ENCODE measurements at places on chromosomes 1 and 21.

GRCh38 chr1:101781201-101781831 lies 215.4 kb downstream of the OLFM3 start:
- DNase-seq: no peak

DNA sequence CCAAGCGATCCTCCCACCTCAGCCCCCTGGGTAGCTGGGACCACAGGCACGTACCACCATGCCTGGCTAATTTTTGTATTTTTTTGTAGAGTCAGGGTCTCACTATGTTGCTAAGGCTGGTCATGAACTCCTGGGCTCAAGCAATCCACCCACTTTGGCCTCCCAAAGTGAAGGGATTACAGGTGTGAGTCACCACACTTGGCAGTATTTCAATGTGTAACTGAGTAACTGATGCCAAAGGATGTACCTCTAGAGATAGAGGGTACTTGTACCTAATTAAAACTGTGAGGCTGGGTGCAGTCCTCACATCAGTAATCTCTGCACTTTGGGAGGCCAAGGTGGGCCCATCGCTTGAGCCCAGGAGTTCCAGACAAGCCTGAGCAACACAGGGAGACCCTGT lies 258.7 kb upstream of the DMRTA2 start:
- DNase-seq: no peak

- DNase-seq: no peak
Measured at GRCh38 chr1:214901718-214902117, 180.8 kb upstream of the KCNK2 start.

GRCh38 chr21:32861866-32862265 lies 90.3 kb upstream of the PAXBP1 start:
- DNase-seq: no peak

DNA sequence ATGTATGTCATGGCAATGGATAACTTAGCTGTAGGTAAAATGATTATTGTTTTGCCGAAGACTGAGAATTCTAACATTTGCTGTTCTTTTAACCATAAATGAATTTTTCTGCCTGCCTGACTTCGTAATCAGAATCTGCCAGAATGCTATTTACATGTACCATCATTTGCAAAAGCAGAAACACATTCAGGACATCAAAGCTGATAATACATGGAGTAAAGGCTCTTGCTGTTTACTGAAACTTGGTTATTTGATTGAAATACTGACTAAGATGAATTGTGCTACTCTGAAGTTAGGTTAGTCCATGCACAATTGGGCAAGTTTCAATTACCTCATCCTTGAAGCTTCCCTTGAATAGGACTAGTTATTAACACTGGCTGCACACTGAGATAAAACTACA lies 293.8 kb downstream of the PLA2G4A start:
- no peak for DNase-seq

DNA sequence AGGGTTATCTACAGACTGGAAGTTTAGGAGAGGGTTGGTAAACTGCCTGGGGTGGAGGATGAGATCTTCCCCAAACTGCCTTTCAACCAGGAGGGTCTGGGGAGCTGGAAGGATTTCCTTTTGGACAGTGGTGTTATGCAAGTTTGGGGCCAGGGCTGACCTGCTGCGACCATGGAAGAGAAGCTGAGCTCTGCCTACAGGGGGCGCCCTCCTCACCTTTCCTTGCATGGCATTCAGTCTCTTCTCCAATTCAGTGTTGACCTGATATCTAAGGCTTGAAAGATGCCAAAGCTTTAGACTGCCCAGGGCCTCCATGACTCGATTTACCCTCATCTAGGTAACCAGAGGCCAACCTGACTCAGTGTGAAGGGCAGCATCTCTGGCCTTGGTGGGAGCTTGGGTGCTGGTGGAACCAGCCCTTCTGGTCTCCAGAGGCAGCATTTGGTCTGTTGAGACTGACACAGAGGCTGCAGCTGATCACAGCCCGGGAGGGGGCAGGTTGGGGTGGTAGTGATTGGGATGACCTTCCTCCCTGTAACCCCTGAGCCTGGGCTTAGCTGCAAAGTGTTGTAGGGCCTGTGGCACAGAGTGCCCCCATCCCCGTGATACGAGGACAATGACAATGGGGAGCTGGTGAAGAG lies 170.0 kb downstream of the GRIK3 start:
- DNase-seq: no peak

GRCh38 chr1:157600236-157600635 lies 2.4 kb upstream of the FCRL4 start:
- DNase-seq: no peak

GRCh38 chr1:165187031-165188009 lies 169.2 kb downstream of the LMX1A start:
- DNase-seq: no peak

GRCh38 chr1:4079815-4080214 lies 179.7 kb upstream of the C1orf174 start:
- DNase-seq: no peak

DNA sequence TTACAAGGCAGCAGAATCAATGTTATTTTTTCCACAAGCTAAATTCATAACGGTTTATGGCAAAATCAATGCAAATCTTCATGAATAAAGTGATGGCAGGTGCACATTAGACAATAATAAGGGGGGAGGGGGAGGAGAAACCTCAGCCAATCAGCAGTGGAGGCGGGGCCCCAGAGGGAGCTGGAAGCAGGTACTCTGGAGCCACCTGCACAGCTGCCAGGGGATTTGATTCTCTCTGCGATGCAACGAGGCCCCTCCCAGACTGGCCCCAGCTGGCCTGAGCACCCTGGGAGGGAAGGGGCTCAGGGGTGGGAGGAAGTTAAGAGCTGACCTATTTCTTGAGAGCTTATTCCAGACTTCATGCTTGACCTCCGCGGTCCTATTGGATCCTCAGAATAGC lies 127.8 kb upstream of the IGSF21 start:
- DNase-seq: no peak

GRCh38 chr1:117599286-117600221 lies 6.3 kb upstream of the TENT5C start:
- no peak for DNase-seq

DNA sequence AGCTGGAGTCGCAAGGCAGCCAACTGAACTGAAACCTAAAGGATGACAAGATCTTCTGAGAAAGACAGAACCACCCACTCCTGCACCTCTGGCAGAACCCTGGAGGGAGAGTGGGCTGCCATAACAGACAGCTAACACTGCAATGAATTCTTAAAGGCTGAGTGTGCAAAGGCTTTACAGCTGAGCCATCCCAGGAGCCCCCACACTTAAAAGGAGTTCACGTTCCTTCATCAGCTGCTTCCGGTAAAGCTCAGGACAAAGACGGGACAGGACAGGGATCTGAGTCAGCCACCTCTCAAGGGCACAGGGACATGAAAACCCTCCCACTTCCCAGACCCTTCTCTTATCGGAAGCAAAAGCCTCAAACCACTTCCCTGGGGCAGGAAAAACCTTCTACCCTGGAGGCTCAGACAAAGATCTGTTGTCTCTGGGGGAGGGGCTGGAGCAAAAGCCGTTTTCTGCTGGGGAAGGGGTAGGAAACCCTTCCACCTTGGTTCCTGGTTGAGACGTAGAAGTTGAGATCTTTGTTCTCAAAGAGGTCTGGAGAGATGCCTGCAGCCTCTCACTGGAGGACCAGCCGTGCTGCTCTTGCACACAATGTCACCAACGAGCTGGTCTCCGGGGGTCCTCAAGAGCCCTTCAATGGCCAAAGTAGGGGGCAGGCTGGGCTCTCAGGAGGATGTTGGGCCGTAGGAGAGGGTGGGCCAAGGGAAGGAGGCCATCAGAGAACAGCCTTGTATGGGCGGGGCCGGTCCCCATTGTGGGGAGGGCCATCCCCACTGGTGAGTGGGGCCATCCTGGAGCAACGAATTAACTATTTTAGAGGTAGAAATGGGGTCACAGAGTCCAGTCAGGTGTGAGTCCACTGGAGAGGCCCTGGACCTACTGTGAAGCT lies 452.4 kb downstream of the PTPRU start:
- no peak for DNase-seq

DNA sequence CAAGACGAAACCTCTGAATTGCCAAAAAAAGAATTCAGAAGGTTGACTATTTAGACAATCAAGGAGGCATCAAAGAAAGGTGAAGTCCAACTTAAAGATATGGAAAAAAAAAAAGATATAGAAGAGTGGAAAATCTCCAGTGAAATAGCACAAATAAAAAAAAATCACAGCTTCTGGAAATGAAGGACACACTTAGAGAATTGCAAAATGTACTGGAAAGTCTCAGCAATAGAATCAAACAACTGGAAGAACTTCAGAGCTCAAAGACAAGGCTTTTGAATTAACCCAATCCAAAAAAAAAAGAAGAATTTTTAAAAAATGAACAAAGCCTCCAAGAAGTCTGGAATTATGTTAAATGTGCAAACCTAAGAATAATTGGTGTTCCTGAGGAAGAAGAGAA lies 31.8 kb downstream of the CD2 start:
- no peak for DNase-seq

DNA sequence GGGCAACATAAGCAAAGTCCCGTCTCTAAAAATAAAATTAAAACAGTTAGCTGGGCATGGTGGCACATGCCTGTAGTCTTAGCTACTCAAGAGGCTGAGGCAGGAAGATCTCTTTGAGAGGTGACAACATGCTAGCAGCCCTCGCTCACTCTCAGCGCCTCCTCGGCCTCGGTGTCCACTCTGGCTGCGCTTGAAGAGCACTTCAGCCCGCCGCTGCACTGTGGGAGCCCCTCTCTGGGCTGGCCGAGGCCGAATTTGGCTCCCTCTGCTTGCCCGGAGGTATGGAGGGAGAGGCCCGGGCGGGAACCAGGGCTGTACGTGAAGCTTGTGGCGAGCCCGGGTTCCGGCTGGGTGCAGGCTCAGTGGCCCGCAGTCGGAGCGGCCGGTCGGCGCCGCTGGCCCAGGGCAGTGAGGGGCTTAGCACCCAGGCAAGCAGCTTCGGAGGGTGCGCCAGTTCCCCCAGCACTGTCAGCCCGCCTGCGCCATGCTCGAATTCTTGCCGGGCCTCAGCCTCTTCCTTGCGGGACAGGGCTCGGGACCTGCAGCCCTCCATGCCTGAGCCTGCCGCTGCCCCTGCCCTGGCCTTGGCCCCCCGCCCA lies 138.3 kb downstream of the MAP3K21 start:
- no peak for DNase-seq

DNA sequence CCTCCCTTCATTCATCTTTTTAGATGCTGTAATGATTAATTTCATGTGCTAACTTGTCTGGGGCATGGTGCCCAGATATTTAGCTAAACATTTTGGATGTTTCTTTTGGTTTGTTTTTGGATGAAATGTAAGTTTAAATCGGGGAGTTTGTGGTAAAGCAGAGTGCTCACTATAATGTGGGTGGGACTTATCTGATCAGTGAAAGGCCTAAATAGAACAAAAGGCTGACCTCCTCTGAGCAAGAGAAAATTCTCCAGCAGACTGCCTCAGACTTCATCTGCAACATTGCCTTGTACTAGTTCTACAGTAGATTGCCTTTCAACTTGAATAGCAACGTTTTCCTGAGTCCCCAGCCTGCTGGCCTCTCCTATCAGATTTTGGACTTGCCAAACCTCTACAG lies 183.6 kb downstream of the S1PR1 start:
- DNase-seq: no peak

DNA sequence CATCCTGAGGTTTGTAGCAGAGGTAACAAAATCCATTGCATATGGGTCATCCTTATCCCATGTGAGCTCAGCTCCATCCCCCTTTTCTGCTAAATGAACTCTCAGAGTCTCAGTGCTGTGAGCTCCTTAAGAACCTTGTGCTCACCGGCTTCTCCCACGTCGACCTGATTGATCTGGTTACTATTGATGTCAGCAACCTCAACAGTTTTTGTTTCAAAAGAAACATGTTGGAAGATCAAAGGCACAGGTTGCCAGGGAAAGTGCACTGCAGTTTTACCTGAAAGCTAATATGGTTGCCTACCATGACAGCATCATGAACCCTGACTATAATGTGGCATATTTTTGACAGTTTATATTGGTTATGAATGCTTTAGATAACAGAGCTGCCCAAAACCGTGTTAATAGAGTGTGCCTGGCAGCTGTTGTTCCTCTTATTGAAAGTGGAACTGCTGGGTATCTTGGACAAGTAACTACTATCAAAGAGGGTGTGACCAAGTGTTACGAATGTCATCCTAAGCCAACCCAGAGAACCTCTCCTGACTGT lies 131.4 kb downstream of the HS2ST1 start:
- peak; percentile 12 for DNase-seq

DNA sequence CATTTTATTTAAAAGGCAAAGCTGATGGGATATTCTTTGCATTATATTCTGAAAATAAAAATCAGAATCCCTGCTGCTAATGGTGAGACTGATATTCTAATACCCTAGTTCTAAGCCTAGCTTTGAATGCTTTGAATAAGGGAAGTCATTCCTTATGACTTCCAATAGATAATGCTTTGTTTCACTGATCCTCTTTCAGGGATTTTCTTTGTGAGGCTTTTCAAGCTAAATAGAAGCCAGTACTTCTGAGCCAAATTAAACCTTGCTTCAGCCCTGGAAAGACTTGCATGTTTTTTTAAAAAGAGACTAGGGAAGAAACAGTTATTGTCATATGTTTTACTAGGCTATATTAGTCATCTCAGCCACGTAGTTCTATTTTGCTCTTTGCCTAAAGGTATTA lies 68.5 kb upstream of the CACYBP start:
- no peak for DNase-seq

DNA sequence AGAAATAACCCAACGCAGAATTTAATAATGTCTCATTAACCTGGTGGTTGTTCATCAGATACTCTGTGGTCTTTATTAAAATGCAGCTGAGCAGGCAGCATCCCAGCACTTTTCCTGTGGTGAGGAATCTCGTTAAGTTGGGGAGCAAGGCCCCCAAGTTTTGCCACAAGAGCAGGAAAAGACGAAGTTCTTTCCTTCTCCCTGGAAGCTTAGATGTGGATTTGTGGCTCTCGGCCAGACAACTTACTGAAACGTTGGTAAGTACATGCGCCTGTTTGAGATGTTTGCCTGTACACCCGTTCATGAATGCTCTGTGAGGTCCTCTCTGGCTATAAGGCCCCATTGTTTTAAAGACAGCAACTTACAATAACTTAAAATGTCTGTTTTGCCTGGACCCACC lies 34.3 kb upstream of the PDE9A start:
- DNase-seq: no peak

DNA sequence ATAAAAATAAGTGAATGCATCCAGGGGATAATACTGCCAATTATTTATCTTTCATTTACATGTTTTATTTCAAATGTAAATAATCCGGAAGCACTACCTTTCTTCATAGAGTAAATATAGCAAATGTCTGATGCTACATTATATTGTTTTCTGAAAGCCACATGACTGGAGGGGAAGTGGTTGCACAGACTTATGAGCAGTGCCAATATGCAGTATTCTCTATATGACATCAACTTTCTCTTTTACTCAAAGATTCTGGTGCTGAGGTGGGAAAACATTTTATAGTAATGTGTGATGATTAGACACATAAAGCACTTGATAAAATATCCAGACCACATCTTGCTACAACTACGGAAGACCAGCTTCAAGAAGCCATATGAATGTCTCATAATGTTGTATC lies 314.7 kb downstream of the NEGR1 start:
- DNase-seq: no peak

GRCh38 chr1:201019321-201019977 lies 4.1 kb downstream of the KIF21B start:
- DNase-seq: peak; percentile 87
